ENCODE measurements at places on chromosomes 12 and 14.

DNA sequence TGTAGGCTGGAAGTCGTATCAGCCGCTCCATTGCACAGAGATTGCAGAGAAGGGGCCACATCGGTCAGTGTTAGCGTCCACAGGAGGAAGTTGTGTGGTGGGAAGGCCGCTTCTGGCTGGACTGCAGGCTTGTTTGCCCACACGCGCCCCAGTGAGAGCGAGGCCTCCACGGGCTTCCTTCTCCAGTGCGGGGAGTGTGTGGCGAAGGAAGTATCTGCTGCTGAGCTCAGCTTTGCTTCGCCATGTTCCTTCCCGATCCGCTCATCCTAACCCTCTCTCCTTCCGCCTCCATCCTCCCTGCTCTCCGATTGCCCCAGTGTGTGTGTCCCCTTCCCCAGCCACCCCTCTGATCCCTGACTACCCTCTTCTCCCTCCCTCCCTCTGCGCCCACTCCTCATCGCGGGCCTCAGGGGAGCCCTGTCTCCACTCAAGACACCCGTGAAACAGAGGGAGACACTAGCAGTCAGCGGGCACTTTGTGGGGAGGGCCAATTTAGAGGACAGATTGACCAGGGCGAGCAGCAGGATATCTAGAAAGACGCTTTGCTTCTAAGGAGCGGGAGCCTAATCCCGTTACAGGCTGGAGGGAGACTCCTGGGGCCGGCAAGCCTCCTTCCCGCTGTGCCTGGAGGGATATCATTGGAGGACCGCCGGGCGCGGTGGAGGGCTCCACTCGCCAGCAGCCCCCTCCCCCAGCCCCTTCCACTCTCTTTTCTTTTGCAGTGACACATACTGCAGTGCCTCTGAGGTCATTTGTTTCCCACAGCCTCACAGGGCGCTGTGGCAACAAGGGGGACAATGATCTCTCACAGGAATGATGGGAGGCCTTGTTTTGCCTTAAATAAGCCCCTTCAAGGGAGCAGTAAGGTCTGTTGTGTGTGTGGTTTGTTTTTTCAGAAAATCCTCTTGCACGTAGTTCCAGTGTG, 428.8 kb downstream of the ZFP36L1 start:
- DNase-seq, result no peak

- no peak for DNase-seq
These were observed 195.5 kb downstream of the CACNA1C start for GRCh38 chr12:2248087-2248900.

DNA sequence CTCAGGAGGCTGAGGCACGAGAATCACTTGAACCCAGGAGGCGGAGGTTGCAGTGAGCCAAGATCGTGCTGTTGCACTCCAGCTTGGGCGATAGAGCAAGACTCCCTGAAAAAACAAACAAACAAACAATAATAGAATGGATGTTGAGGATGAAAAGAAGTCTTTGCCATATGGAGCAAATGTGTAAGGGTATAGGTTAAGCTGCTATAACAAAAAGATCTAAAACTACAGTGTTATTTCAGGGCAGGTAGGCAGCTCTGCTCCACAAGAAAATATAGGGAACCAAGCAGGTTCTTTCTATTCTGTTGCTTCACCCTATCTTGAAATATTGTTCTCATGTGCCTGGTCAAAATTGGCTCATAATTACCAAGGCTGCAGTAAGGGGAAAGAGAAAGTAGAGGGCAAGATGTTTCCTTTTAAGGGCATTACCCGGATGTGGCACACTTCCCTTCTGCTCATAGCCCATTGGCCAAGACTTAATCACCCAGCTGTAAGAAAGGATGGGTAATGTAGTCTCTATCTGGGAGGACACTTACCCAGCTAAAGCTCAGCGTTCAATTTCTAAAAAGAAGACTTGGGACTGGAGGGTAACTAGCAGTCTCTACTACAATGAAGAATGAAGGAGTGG, 23.5 kb downstream of the SDSL start:
- DNase-seq, result no peak

- DNase-seq, result no peak
These were observed 6.8 kb downstream of the ART4 start for GRCh38 chr12:14836336-14837210.

DNA sequence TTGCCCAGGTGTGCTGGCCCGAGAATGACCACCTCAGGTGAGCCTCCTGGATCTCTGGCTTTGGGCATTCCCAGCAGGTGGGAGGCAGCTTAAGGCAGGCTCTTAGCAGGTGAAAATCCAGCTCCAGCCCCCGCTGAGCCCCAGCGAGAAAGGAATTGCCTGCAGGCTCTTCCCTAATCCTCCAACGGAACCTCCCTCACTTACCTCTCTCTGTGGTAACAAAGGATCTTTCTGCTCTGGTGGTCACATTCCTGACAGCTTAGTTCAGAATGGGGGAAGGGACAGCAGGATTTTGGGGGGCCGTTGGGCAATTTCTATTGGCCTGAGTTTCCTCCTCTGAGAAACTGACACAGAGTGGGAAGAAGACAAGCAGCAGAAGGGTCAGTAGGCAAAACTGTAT, 116.0 kb upstream of the LHX5 start:
- DNase-seq, result no peak

DNA sequence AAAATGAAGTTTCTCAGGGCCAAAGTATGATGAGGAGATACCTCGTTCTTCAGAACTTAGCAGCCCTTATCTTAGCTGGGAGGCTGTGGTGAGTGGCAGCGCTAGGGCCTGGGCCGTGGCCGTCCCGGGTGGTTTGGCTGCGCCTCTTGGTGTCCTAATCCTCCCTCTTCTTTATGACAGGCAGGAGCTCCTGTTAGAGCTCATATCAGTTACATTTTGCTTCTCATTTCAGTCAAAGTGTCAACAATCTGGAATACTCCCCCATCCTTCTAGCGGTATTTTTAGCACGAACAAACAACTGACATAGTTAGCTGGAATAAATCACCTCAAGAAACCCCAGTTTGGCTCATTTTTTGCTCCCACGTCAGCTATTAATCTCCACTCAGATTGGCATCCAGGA, 188.8 kb downstream of the TTC7B start:
- DNase-seq, result no peak

- DNase-seq, result peak; percentile 48
These were observed 364.5 kb downstream of the PAWR start for GRCh38 chr12:79326222-79326621.

- DNase-seq, result no peak
These were observed 282.8 kb downstream of the CEP128 start for GRCh38 chr14:80658733-80659132.

GRCh38 chr12:116136340-116136739, 141.2 kb downstream of the MED13L start:
- DNase-seq, result no peak

- DNase-seq, result no peak
These were observed 134.1 kb downstream of the SLC41A2 start for GRCh38 chr12:104823985-104824461.

DNA sequence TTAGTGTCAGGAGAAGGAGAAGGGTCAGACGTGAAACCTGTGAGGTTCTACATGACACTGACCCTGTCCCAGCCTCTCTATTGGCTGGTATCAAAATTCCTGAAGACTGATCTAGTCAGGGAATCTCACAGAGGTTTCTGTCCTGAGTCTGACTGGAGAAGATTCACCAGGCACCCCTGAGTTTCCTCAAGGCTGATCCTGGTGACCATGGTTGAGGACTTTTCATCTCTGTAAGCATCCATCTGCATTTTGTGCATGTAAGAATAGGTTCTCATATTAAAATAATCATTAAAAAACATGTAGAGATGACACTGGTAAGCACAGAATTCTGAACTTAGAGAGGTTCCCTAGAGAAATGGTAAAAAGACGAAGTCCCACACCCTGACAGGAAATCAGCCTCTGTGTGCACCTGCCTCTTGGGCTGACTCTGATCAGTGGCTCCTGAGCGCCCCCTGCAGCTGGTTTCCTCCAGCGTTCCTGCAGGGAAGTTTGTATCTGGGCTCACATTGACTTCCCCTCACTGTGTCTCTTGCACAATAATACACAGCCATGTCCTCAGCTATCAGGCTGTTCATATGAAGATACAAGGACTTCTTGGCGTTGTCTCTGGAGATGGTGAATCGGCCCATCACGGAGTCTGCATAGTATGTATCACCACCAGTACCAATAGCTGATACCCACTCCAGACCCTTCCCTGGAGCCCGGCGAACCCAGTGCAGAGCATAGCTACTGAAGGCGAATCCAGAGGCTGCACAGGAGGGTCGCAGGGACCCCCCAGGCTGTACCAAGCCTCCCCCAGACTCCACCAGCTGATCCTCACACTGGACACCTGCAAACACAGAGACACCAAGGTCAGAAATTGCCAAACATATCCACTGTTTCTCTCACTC, 991.9 kb downstream of the TMEM121 start:
- no peak for DNase-seq

- DNase-seq, result no peak
These were observed 22.0 kb downstream of the GSTZ1 start for GRCh38 chr14:77342726-77343397.

GRCh38 chr14:95495538-95496025, 20.9 kb downstream of the SYNE3 start:
- DNase-seq, result no peak
